Activated T-helper 2 cell treated with anti-CD3 and anti-CD28 coated beads, Interferon-gamma antibody, Interleukin-2, Interleukin-4, amounts not matched to agents 10 μg/mL and 5 μg/mL and 100 μg/mL, durations not matched to agents 14 hours and 24 hours and 36 hours (primary cell): ENCODE measurements at places on chromosomes 3 and 15.

DNA sequence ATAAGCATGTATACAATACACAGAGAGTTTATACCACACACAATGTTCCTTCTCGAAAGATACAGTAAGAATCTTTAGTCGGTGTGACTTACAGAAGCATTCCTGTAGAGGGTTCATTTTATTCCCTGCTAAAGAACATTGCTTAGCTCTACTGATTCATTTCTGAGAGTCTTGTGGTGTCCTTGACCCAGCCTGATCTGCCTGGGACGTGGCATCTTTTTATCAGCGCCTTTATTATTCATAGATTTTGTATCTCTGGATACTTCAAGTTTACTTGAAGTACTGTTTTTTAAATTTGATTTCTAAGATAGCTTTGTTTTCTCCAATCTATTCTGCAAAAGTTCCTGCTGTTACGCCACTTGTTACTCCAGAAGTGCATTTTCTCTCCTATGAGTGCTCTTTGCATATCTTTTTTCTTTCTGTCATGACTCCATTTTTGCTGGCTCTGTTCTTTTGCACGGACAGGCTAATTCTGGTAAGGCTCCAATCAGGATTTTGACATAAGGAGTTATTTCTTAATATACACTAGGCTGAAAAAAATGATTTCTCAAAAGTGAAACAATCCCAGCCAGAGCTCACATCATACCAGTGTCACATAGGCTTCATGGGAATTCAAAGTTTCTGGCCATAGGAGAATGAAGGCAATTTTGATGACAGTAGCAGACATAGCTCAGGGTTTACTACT is 114.5 kb upstream of the TNIK start:
- H3K4me1 ChIP-seq: peaks cover 1% of the 10 kb centered on the region
- H3K36me3 ChIP-seq: no peaks in the 10 kb centered on the region
- H3K4me3 ChIP-seq: no peak overlapping the region
- no peak for DNase-seq
- H3K27me3 ChIP-seq: peaks cover 56% of the 10 kb centered on the region

GRCh38 chr3:64300790-64301423 is 75.6 kb upstream of the PRICKLE2 start:
- no peaks in the 10 kb centered on the region for H3K36me3 ChIP-seq
- DNase-seq: no peak
- H3K27me3 ChIP-seq: no peaks in the 10 kb centered on the region
- no peak overlapping the region for H3K4me3 ChIP-seq
- H3K27ac ChIP-seq: no peak overlapping the region
- H3K4me1 ChIP-seq: no peaks in the 10 kb centered on the region

GRCh38 chr3:158792709-158793108 is 9.1 kb upstream of the MFSD1 start:
- DNase-seq: no peak
- no peaks in the 10 kb centered on the region for H3K36me3 ChIP-seq

DNA sequence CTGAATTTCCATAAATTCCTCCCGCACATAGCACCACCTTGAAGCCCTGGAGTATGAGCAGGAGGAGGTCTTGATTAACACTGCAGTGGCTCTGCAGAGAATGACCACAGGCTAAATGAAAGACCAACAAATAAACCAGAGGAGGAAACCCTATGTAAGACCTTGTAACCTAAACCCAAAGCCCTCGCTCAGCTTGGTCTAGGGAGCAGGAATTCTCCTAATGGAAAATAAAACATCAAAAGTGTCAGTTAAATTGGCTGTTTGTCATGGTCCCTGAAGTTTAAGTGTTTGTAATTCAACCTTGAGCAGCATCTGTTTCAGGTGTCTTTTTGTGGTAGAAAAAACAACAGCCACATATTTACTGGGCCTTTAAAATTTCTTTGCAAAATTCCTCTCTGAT is 9.2 kb upstream of the UBE2Q2 start:
- H3K36me3 ChIP-seq: no peaks in the 10 kb centered on the region
- no peak overlapping the region for H3K27ac ChIP-seq
- DNase-seq: no peak
- H3K27me3 ChIP-seq: no peaks in the 10 kb centered on the region
- no peak overlapping the region for H3K4me3 ChIP-seq

DNA sequence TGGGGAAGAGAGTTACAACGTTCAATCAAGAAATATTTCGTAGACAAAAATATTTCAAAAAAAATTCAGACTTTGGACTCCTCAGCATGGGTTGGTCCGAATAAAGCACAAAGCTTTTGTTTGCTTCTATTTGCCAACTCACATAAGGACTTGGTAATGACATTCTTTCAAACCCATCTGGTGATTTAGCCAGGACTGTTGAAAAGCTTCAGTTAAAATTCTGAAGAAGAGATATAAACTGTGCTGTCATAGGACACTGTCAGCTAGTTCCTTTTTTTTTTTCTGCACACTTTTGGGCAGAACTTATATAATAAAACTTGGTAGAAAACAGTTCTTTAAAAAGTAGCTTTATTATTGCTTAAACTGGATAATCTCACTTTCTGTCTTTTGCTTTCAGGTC is 660.8 kb upstream of the SGO1 start:
- DNase-seq: no peak
- no peaks in the 10 kb centered on the region for H3K27me3 ChIP-seq
- H3K27ac ChIP-seq: no peak overlapping the region
- H3K4me1 ChIP-seq: no peaks in the 10 kb centered on the region
- H3K4me3 ChIP-seq: no peak overlapping the region
